ENCODE measurements at places on chromosomes 3 and 15.

DNA sequence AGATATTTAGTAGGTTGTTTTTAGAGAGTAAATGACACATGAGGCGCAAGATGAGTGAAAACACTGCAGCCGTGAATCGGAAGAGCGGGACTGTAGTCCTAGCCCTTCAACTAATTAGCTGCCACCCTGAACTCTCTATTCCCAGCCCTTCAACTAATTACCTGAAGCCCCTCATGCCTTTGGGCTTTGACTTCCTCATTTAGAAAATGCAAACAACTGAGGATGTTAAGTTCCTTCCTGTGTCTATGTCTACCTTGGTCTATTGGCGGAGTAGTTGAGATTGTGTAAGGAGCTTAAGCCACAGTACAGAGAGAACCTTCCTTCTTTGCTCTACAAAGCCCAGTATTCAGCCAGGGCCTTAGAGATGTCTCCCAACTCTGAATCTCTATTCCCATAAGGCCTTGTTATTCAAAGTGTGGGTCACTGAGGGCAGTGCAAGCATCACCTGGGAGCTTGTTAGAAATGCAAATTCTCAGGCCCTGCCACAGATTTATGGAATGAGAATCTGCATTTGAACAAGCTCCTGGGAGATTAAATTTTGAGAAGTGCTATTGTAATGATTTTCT, 71.8 kb upstream of the SCN5A start:
- no peak for DNase-seq

DNA sequence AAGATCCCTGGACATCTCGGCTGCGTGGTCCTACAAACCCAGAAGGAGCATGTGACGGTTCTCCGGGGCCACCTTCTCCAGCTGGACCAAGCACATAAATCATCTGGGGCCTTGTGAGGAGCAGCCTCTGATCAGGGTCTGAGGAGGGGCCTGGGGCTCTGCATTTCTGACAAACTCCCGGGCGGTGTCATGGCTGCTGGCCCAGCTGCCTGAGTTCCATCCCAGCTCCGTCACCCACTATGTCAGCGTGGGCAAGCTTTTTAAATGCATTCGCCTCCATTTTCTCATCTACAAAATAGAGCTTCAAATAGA, 126.3 kb upstream of the MEF2A start:
- DNase-seq, result peak; percentile 6

DNA sequence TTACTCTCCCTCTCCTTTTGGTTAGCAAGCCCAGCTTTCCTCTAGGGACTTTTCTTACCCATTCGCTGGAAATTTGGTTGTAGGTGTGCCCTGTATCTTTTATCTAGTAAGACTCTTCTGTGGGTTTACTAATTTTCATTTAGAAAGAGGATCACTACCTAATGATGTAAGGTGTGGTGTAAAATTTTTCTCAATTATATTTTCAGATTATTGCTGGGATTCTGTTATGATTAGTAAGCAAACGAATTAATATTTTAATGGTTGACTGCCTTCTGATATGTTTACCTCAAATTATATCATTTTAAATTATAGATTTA, 28.5 kb downstream of the PLCL2 start:
- DNase-seq, result no peak

GRCh38 chr15:28884151-28884940, 1.4 kb upstream of the APBA2 start:
- DNase-seq, result no peak

DNA sequence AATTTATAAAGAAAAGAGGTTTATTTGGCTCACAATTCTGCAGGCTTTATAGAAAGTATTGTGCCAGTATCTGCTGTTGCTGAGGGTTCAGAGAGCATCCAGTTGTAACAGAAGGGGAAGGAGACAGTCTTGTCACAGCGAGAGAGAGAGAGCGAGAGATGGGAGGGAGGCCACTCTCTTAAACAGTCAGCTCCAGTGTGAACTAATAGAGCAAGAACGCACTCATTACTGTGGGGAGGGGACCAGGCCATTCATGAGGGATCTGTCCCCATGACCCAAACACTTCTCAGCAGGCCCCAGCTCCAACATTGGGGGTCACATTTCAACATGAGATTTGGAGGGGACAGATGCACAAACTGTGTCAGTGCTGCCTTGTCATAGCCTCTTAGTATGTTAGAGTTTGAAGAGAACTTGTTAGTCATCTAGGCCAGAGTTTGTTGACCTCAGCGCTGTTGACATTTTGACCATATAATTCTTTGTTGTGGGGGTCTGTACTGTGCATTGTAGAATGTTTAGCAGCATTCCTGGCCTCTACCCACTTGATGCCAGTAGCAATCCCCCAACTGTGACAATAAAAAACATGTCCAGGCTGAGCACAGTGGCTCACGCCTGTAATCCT, 15.3 kb downstream of the STARD9 start:
- DNase-seq, result no peak

DNA sequence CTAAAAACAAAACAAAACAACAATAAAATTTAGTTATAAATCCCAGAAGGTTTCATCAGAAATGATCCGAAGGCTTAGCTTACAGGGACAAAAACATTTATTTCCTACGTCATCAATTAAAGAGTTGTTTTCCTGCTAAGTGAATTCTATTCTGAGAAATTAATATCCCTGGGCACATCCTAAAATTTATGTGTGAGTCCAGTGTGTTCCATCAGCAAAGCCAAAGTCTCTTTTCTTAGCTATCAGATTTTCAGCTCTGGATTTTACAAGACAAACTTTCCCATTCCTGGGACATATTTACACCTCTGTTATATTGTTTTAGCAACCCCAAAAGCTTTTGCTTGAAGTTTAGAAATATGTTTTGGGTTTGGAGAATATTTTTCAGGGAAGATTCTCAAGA, 4.4 kb upstream of the TMC3 start:
- DNase-seq, result no peak

DNA sequence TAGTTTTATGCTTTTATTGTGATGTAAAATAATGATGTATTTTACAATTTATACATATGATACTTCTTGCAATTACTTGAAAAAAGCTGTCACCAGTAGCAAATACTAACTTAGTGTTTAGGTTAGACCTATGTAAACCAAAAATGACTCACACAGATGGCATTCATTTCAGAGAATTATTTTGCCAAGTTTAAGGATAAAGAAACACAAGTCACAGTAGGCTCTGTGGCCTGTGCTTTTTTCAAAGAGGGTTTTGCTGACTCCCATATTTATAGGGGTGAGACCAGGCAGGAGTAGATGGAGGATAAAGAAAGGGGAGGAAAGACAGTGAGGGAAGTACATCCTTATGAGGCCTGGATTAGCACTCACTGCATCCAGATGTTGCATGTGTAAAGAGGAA, 356.6 kb upstream of the NPAP1 start:
- DNase-seq, result no peak

Data from GM13976 (cell line).